ENCODE measurements at places on chromosomes 3 and 15.

DNA sequence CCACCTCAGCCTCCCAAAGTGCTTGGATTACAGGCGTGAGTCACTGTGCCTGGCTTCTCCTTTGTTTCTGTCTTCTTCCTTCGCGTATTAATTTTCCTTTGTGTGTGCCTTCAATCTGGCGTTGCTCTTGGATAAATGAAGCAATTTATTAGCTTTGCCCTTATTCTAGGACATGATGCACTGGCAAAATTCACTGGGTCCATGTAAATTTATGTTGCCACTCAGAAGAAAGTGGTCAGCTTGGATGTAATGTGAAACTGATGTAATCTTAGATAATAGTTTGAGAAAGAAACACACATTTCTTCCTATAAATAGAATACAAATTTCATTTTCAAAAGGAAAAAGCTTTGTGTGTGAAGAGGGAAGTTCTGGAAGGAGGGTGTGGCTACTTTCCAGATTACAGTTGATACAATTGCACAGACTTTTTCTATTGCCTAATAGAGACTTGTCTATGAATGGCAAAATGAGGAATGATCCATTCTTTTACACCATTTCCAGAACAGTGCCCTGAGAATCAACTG, 23.3 kb upstream of the ATP1B3 start:
- DNase-seq, result peak; percentile 5

- DNase-seq, result peak; percentile 68
These were observed 326.6 kb upstream of the C2CD4B start for GRCh38 chr15:62491642-62492041.

DNA sequence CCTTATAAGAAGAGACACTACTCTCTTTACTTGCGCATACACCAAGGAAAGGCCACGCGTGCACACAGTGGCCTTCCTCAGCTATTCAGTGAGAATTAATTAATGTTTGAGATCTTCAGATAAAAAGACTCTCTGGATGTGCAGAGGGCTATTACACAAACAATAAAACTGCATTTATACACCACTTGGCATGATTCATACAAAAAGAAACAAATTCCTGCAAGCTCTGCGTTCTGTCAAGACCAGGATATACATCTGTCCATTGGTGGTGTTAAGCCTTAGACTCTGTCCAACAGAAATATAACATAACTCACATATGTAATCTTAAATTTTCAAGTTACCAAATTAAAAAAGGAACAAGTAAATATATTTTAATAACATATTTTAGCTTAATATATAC, 55.2 kb upstream of the TSC22D2 start:
- peak; percentile 32 for DNase-seq

DNA sequence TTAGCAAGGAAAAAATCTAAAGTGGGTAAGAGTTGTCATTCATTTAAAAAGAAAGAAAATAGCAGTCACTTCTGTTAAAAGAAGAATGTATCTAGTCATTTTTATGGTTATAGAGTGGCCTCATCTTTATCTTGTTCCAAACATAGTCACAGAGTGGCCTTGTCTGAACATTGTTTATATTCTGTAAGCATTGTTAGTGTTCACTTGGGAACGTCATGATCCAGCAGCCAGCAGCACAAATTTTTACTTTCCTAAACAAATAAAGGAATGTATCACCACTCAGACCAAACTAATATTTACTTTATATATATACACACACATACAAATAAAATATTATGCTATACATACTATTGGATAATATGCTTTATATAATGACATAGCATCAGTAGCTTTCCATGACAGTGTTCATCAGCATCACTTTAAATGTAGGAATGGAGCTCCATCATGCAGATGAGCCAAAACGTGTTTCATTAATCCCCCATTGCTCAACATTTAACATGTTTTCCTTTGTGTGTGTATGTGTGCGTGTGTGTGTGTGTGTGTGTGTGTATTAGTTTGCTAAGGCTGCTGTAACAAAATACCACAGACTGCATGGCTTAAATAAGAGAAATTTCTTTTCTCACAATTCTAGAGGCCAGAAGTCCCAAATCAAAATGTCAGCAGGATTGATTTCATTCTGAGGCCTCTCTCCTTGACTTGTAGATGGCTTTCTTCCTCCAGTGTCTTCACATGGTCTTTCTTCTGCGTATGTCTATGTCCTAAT, 39.6 kb upstream of the GYG1 start:
- DNase-seq, result peak; percentile 42

DNA sequence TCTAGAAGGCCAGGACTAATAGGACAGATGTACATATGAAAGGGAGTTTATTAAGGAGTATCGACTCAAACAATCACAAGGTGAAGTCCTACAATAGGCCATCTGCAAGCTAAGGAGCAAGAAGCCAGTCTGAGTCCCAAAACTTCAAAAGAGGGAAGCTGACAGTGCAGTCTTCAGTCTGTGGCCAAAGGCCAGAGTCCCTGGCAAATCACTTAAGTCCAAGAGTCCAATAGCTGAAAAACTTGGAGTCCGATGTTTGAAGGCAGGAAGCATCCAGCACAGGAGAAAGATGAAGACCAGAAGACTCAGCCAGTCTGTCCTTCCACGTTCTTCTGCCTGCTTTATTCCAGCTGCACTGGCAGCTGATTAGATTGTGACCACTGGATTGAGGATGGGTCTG, 11.1 kb upstream of the CELF6 start:
- DNase-seq, result no peak

DNA sequence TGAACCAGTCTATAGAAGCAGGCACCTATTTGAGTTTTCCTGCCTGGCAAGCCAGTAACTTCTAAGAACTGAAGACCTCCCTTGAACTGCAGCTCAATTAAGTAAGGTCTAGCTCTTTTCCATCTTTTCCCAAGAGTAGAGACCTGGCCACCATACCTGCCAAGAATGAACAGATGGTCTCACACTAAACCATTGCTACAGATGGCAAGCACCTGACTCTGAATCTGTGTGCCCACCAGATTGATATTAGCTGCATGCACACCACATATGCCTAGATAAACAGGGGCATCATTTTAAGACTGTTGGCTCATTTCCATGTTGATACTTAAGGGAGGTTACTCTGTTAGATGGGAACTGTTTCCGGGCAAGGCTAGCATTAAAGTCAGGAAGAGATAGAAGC, 34.8 kb upstream of the GSK3B start:
- DNase-seq, result no peak

- no peak for DNase-seq
These were observed 2.1 kb downstream of the CHST13 start for GRCh38 chr3:126525853-126526667.

DNA sequence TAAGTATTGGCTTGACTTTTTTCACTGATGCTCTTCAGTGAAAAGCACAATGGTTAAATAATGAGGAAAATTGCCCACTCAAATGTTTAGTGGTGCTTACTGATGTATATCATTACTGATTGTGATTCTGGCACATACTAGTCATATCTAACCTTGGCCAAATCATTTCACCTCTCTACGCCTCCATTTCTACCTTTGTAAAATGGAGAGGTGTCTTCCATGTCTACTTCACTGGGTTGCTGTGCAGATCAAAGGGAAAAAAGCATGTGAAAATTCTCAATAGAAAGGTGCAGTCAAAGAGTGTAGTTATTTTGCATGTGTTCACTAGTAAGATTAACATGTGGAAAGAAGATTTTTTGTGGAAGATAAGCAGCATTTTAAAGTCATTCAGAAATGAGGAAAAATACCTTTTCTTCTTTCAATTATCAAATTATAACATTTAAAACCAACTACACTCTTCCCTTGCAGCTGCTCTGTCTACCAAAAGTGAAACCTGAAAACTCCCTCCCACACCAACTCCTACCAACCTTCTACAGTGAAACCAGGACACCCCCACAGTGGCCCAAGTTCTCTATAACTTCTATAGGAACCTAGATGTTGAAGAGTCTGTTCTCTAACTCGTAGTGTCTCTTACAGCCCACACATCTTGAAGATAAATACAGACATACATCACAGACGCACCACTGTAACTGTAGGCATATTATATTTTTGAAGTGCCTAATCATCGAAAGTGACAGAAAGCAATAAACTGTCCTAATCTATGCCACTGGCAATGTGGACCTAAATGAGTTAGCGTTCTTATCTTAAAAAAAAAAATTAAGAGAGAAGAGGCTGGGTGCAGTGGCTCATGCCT, 1.4 kb downstream of the CD200R1 start:
- no peak for DNase-seq

GRCh38 chr15:100224206-100225185, 117.3 kb downstream of the ADAMTS17 start:
- no peak for DNase-seq

- no peak for DNase-seq
These were observed 12.4 kb upstream of the UBR1 start for GRCh38 chr15:43118286-43118685.

DNA sequence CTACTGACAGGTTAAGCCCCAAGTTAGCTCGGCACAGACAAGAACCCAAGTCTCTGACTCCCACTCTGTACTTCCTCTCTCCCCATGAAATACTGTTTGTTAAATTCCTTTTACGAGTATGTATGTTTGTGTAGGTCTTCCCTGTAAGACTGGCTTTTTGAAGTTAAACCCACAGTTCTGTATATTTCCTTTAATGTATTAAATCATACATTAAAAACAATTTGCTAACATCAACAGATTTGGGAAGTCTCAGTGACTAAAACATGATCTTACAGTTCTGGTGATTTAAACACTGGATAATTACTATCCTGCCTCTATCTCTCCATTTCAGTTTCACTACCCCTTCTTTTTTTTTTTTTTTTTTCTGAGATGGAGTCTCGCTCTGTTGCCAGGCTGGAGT, 4.4 kb downstream of the CMTM6 start:
- no peak for DNase-seq

All from iris pigment epithelial cell (primary cell).